ENCODE measurements at places on chromosomes 6 and 20.

DNA sequence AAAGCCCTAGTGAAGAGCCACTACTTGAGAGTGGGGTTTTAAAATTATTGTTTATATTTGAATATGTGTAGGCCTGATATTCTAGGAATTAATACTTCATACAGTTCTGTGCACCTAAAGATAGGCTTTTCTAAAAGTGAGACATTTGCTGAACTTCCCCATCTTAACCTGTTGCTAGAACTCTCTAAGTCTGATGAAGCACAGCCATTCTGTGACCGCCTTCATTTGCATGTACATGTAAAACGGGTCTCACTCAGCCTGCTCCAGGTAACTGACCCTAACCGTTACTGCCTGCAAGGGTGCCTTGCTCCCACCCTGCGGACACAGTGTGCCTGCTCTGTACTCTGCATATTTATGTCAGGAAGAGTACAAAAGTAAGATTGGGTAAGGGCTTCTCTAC is 44.3 kb upstream of the IRF4 start:
- DNase-seq, result no peak

GRCh38 chr20:45346291-45346718 is 1.9 kb downstream of the SDC4 start:
- no peak for DNase-seq

DNA sequence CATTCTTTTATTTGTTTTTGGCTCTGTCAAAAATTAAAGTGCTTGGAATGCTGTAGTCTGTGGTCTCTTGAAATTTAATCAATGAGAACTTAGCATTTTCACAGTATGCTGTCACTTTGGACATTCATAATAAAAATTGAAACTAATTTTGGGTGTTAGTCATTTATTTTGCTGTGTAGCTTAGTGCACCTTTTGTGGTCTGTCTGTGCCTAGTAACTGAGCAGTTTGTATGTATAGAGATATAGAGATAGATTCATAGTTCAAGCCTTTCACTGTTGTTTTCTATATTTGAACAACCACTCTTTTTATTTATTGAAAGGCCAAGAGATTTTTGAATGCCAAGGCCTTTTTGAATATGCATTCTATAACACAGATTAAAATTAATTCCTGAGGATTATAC is 86.4 kb upstream of the TIAM2 start:
- DNase-seq, result no peak

DNA sequence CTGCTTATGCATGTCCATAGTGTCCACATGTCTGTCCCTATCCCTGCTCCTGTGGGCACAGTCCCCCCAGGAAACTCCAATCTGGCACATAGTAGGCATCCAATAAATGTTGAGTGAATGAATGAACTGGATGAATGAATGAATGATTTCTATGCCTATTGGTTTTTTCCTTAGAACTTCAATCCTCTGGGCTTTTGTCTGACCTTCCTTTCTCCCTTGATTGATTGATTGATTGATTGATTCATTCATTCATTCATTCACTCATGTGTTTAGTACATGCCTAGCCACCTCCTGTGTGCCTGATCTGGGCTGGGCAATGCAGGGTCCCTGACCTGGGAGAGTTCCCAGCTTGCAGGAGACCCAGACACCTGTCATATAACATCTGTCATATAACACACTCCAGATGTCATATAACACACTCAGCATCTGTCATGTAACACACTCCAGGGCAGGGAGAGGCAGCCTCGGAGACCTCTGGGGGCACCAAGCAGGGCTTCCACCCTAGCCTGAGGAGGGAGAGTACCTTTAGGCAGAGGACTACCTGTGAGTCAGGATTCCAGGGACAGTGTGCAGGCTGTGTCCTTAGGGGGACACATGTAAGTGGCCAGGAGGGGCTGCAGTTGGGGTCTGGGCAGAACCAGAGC is 17.9 kb downstream of the VSTM2L start:
- no peak for DNase-seq

DNA sequence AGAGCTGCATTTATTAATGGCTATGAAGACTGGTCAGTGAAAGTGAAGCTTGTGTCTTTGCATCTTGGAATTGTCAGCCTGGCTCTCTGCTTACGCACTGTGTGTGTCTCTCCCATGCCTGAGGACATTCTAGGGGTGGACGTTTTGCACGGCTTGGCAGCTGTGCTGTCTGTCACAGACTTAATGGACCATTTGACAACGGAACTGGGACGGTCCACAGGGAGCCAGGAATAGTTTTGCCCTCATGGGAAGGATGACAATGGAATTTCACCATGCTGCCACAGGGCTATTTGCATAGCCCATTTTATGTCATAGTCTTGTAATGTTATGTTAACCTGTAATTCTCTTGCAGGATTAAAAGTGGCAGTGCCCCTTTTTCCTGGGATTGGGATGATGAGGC is 44.7 kb downstream of the OR2B6 start:
- no peak for DNase-seq

DNA sequence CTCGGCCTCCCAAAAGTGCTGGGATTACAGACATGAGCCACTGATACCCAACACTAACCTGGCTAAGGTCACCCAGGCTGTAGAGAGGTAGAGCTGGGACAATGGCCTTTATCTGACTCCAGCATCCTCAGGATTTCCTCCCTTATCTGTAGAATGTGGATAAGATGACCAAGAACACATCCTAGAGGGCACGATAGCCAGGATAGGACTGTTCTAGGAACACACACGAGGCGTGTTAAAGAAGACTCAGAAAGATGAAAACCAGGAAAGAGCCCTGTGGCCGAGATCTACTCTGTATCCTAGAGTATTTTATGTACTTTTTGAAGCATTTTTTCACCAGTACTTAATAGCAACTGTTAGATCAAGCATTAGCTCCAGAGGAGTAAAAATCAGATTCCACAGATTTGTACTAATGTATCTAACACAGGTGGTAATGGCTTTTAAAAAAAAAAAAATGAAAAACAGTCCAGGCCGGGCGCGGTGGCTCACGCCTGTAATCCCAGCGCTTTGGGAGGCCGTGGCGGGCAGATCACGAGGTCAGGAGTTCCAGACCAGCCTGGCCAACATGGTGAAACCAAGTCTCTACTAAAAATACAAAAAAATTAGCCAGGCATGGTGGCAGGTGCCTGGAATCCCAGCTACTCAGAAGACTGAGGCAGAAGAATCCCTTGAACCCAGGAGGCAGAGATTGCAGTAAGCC is 17.3 kb downstream of the PPP1R10 start:
- no peak for DNase-seq

GRCh38 chr6:52394251-52394666 is 25.9 kb upstream of the EFHC1 start:
- no peak for DNase-seq

GRCh38 chr6:155580904-155581303 is 125.3 kb upstream of the NOX3 start:
- DNase-seq, result no peak

Data from EH (cell line).